ENCODE measurements at places on chromosomes 16 and 17. TPM values are rescaled to one million over a fixed set of nuclear protein-coding genes. Genes with fewer than 3 reads are reported as not detected.

Gene TNFRSF13B
- total RNA-seq: not detected

Gene EVPL
- total RNA-seq: not detected

Gene KRTAP4-2
- total RNA-seq: not detected

Gene OR1F1
- not detected for total RNA-seq

Gene ALOXE3
- not detected for total RNA-seq

Gene SERPINF2
- total RNA-seq: 0.05 TPM

Gene SLC35G6
- not detected for total RNA-seq

Gene TRIM47
- 3.8 TPM for total RNA-seq

Gene NT5M
- 1.8 TPM for total RNA-seq

Gene BEAN1
- not detected for total RNA-seq

Gene RNF167
- total RNA-seq: 30.5 TPM

Gene LCAT
- total RNA-seq: 4.6 TPM

Gene TRPV2
- total RNA-seq: 4.1 TPM

Gene RAPGEFL1
- not detected for total RNA-seq

Gene INPP5K
- total RNA-seq: 81.9 TPM

Gene BANP
- total RNA-seq: 14.6 TPM

Gene HS3ST2
- total RNA-seq: not detected

Gene GRB7
- not detected for total RNA-seq

Gene PERCC1
- total RNA-seq: not detected

Gene KRTAP4-3
- total RNA-seq: not detected

Gene CACNG5
- total RNA-seq: not detected

Gene RAB11FIP3
- total RNA-seq: 21.1 TPM

Gene ZNF205
- 15.4 TPM for total RNA-seq

Gene GNG13
- not detected for total RNA-seq

Gene ZNF213
- 1.1 TPM for total RNA-seq

Gene CCL23
- not detected for total RNA-seq

Gene PRR29
- not detected for total RNA-seq

Data from M059J (cell line).